Activated CD4-positive, alpha-beta T cell treated with anti-CD3 and anti-CD28 coated beads, Interleukin-2, amount 10 ng/mL, durations not matched to agents 7 days and 5 days (primary cell): ENCODE measurements at places on chromosomes 1 and 21.
A peak's percentile ranks its signal among the peaks of the same experiment; 100 is the strongest.

DNA sequence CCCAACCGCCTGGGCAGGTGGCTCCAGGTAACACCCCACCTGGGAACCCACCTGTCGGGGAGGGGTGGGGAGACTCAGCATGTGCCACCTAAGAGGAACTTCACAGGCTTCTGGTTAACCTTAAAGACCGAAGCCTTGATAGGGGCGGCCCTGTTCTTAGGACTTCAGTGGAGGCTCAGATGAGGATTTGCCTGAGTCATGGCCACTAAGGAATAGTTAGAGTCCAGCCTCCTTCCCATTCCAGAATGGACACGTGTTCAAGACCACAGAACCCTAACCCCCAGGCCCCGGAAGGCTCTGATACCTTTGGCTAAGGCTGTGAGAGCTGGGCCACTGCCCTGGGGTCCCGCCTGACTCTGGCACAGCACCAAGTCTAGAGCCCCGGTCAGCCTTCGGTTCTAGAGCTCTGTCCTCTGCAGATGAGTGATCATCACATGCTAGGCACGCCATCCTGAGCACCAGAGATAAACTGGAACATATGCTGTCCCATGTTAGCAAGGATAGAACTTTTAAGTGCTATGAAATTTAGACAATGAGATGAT is 20.3 kb downstream of the PADI6 start:
- no peak for DNase-seq

DNA sequence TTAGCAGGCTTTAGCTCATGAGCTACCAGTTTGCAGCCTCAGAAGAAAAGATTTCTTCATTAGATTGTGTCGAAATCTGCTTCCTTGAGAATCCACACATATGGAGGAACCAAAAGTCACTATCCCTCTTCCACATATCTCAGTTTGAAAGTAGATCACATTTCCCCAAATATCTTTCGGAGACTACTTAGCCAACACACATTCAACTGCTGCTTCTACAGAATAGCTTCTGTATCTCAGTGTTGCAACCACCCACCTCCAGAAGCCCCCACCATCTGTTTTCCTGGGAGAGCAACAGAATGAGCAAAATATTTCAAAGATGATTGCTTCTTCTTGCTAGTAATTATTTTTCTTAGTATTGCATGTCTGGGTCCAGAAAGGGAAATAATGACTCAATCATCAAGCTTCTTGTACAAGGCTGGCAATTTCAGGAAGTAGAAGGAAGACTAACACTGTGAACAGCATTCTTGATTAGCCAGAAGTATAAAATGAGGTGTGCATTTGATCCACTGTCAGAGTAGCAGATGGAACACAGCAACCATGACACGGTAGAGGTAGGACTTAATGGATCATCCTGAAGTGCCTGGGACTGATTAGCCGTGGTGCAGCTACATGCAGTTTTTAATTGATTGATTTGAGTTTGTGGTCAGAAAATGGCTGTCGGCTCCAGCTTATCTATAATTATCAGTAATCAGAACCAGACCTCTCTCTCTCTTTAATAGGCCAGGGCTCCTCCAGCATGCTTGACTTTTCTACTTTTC is 24.9 kb downstream of the ZC3H11B start:
- no peak for DNase-seq

DNA sequence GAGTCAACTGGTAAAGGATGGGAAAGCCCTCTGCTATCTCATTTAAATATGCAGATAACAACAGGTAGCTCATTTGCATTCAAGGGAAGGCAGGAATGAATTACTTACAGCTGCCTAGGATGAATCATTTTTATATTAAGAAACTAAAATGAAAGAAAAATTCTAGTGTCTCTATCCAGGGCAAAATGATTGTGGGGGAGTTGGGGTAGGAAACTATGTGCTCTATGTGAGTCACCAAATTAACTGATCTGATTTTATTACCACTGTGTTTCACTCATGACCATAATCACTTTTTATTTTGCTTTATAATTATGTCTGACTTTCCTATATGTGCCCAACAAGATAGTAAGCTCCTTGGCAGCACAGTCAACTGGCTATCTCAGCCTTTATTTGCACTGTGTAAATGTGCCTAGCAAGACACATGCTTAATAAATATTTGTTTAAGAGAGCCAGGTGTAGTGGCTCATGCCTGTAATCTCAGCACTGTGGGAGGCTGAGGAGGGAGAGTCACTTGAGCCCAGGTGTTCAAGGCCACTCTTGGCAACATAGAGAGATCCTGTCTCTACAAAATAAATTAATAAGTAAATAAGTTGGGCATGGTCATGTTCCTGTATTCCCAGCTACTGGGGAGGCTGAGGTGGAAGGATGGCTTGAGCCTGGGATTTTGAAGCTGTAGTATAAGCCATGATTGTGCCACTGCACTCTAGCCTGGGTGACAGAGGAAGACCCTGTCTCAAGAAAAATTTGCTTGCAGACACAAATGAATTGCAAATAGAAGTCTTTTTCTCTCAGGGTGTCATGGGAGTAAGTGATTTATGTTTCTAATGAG is 84.1 kb downstream of the SPAG17 start:
- no peak for DNase-seq

DNA sequence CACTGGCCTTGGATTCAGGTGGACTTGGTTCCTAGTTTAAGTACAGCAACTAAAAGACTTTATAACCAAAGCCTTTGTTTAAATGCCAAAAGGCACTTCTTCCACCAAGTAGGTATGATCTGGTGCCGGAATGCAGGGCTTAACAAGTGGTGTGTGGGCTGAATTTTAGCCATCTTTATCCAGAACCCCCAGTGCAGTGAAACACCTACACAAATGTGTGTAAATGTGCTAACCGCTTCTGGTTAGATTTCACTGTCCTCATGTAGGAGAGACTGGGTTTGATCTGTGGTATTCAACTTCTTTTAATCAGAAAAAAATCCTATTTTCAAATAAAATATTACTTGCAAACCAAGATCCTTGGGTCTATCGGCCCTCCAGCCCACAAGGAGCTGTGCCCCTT is 10.3 kb downstream of the SLAMF1 start:
- DNase-seq: no peak

GRCh38 chr1:76218888-76219287 is 144.3 kb downstream of the ST6GALNAC3 start:
- no peak for DNase-seq

DNA sequence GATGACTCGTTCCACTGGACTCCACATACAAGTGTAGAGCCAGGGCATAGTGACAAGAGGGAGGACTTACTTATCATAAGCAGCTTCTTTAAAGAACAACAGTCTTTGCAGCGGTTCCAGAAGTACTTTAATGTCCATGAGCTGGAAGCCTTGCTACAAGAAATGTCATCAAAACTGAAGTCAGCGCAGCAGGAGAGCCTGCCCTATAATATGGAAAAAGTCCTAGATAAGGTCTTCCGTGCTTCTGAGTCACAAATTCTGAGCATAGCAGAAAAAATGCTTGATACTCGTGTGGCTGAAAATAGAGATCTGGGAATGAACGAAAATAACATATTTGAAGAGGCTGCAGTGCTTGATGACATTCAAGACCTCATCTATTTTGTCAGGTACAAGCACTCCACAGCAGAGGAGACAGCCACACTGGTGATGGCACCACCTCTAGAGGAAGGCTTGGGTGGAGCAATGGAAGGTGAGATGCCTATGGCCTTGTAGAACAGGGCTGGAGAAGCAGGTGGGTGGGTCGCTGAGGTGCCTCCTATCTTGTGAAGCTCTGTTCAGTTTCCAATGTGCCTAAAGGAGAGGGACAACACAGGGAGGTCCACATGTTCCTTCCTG is 12.1 kb downstream of the MIA3 start:
- DNase-seq: no peak

- no peak for DNase-seq
Measured at GRCh38 chr1:204672482-204673121, 12.9 kb downstream of the LRRN2 start.

DNA sequence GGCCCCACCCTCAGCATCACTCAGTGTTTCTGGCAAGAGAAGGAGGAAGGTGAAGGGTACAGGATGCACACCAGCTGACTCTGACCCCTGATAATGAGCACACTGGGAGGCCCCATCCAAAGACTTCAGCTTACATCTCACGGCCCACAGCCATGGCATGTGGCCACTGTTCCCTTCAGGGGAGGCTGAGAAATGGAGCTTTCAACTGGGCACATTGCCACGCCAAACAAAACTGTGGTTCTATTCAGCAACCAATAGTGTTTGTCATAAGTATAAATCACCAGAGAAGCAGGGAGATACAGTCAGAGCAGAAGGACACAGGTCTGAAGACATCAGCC is 12.7 kb upstream of the TRAF3IP3 start:
- no peak for DNase-seq

DNA sequence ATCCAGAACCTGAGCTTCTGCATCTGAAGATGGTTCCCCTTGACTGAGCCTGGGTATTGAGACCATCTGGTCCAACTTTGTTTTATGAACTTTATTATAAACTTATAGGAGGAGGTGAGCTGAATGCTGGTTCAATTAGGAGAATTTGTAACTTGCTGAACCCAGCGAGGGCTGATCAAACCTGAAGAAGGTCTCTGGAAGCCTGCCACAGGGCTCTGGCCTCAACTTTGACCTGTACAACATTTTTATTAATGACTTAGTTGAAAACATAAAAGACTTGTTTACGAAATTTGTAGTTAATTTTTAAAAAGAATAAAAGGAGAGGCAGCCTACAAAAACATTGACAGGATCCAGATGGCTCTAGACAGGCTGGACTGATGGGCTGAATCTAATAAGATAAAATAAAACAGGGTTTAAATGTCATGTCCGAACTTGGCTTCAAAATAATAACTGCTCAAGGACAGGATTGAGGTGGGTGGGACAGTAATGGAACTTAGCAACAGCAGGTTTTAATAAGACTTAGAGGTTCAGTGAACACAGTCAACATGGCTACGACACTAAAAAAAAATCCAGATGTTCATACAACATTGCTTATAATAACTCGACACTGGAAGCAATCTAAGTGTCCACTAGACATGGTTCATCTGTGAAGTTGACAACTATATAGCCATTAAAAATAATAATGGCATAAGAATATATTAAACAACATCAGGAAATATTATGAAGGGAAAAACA is 53.4 kb upstream of the GJB5 start:
- no peak for DNase-seq

GRCh38 chr1:56799605-56800400 is 19.4 kb downstream of the FYB2 start:
- no peak for DNase-seq

DNA sequence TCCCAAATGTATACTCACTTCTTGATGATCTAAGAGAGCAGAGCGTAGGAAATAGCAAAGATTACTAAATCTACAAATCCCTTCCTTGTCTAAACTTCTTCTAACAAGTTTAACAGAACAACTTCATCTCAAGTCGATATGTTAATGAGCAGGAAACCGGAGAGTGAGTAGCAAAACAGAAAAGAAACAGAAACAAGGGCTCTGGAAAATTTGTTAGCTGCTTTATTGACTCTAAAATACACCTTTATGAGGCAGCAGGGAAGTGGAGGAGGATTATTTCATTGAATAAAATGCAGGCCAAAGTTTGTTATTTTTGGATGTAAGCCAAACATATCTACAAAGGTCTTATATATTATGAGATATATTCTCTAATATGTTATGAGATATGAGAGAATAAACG is 192.4 kb downstream of the LRRIQ3 start:
- no peak for DNase-seq

DNA sequence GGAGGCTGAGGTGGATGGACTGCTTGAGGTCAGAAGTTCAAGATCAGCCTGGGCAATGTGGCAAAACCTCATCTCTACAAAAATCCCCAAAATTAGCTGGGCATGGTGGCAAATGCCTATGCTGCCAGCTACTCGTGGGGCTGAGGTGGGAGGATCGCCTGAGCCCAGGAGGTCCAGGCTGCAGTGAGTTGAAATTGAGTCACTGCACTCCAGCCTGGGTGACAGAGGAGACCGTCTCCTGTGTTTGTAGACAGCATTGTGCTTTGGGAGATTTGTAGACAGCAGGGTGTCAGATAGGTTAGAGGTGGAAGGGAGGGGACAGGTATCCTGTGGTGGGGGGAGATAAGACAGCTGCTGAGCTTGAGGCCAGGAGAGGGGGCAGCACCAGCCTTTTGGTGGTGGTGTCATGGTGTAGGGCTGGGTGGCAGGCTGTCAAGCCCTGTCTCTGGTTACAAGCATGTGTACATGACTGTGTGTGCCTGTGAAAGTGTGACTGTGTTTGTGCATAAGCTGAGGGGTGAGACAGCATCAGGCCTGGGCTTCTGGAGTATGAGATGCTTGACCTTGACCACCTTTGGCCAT is 15.2 kb downstream of the PPFIA4 start:
- DNase-seq: no peak

GRCh38 chr1:89855413-89856123 is 34.7 kb downstream of the LRRC8D start:
- DNase-seq: peak; percentile 23
